ENCODE measurements at places on chromosomes 12 and 14.
A peak's percentile ranks its signal among the peaks of the same experiment; 100 is the strongest.

- DNase-seq = no peak
Observed at GRCh38 chr12:52119398-52120254, 40.1 kb downstream of the SMIM41 start.

GRCh38 chr12:12087693-12088034, 16.9 kb downstream of the BCL2L14 start:
- no peak for DNase-seq

DNA sequence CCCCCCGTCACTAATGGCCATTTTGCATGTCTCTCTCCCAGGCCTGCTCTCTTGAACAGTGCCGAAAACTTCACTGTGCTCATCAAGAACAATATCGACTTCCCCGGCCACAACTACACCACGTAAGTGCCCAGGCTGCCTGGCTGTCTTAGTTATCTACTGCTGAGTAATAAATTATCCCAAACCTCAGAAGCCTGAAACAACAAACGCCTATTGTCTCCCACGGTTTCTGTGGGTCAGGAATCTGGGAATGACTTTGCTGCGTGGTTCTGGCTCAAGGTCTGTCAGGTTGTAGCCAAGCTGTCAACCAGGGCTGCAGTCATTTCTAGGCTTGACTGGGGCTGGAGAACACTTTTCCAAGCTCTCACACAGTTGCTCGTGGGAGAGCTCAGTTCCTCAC, 32.6 kb downstream of the P2RX7 start:
- no peak for DNase-seq

- DNase-seq = no peak
Observed at GRCh38 chr14:102591372-102591943, 991 bp upstream of the RCOR1 start.

DNA sequence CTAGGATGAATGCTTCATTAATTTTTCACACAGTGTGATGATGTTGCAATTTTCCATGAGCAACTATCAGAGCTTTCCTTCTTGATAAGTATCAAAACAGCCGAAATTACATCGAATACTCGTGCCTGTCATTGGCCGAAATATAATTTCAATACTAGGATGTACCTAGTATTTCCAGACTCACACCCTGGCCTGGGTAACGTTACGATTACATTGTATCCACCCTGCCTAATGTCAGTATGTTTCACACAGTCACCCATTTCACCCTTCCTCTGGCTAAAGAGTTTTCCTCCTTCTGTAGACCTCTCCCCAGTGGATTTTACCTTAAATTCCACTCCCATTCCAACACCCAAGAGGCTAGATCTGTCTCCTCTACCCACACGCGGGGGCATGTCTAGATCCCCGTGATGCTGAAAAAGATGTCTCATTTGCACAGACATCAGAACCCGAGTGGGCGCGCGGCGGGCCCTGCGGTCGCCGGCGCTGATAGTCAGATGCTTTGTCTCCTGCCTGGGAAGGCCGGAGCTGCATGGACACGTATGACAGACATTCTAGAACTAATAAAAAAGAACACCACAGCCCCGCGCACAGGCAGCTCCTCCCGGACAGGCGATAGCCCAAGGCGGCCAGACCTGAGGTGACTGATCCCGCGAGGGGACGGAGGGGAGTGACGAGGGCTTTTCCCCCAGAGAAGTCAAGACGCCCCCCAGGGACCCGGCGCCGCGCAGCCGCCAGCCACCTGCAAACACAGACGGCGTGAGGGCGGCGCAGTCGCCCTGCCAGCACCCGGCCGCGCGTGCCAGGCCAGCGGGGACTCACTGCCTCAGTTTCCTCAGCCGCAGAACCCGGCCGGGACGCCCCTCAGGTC, 723 bp downstream of the KIF21A start:
- DNase-seq = no peak

DNA sequence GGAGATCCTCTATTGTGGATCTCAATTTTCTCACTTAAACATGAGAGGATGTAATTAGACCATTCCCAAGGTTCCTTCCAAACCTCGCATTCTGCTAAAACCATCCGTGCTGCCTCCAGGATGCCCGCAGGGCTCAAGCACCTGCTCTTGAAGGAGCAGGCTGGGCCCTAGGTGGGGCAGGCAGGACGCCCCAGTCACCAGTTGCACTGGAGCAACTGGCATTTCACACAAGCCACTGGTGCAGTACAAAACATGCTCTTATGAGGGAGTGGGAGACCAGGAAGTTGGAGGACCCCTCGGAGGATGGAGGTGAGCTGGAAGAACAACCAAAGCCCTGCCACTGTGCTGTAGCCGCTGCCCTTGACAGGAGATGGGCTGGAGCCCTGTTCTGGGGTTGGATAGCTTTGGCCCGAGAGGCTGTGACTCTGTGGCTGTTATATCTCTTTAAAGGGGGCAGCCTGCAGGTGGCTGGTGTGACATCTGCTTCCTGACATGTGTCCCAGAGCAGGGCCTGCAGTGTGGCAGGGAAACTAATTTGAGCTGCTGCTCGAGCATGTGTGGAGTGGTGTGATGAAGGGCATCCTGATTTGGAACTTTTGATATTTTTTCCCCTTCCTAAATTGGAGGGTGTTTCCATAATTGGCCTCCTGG, 122.2 kb downstream of the CRACR2A start:
- DNase-seq = no peak

- DNase-seq = no peak
Observed at GRCh38 chr12:9943240-9943639, 11.1 kb upstream of the CLEC2A start.

GRCh38 chr12:48002773-48003218, 1.5 kb downstream of the COL2A1 start:
- DNase-seq = no peak

DNA sequence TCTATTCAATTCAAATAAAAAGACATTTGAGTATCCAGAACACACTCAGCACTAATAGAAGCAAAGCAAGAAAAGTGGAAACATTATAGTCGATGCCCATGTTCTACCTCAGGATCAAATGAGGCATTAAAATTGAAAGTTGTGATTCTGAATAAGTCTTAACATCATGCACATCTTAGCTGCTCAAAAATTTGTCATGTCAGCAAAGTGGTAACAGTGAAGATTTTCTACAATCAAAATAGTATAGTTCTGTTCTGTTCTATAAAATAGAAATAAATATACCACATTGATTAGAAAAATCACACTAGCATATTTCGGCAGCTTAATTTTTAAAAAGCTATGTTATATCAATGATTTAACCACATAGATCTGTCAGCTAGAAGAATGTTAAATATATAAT, 74.7 kb downstream of the ERGIC2 start:
- DNase-seq = no peak

GRCh38 chr12:25852792-25853191, 105.7 kb upstream of the RASSF8 start:
- DNase-seq = peak; percentile 29

Data from skeletal muscle cell (primary cell).